ENCODE measurements at places on chromosomes 11 and 22. TPM values are rescaled to one million over a fixed set of nuclear protein-coding genes. Genes with fewer than 3 reads are reported as not detected.

DNA sequence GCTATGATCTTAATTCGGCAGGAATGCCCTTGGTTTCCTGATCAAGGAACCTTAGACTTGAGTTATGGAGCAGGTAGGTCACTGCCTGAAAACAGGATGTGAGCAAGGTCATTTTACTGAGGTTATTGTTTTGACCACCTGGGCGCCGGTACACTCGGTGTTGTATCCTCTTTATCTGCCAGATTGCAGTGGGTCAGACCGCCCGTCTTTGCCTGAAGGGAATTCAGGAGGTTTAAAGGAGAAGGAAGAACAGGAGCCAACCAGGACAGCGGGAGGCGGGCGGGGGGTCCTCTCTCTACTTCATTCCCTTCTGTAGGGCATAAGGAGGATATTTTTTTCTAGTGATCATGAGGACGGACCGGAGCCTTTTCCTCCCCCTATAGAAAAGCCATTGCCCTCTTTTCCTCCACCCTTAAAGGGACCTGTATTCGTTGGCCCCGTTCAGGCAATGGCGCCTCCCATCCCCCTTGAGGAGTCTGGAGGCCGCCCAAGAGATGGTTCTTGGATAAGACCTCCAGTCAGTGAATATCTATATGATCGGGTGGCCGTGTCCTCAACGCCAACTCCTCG is 649 bp downstream of the MS4A15 start:
- no peak for DNase-seq

DNA sequence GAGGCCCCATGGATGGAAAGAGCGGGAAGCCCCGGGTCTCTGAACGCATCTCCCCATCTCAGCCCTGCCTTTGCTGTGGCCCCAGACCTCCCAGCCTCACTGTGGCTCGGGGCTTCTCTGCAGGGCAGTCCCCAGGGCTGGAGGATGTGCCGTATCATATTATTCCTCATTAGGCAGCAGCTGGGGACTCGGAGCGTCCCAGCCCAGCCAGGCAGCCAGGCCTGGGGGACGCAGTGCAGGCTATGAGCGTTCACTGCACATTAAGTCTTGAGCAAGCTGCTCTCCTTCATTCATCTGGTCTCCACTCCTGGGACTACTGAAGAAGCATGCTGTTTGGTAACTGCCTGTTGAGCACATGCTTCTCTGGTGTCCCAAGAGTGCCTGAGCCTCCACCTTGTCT is 226.8 kb upstream of the TBCEL start:
- no peak for DNase-seq

GRCh38 chr11:68694431-68695297 is 10.3 kb downstream of the GAL start:
- no peak for DNase-seq

DNA sequence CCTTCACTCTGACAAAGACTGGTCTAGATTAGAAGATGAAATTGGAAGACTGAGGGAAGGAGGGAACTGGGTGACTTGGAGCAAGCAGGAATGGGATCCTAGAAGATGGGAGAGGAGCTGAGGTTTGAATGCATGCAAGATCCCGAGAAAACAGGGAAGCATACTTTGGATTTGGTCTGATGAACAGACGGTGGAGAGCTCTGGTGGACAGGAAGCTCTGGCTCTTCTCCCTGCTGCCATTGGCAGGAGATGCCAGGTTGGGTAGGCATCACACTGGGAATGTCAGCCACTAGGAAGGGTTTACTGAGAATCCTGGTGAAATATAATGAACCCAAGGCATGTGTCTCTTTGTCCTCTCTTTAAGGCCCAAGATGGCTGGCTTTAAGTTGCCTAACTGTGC is 16.5 kb downstream of the NAV2 start:
- DNase-seq, result no peak

DNA sequence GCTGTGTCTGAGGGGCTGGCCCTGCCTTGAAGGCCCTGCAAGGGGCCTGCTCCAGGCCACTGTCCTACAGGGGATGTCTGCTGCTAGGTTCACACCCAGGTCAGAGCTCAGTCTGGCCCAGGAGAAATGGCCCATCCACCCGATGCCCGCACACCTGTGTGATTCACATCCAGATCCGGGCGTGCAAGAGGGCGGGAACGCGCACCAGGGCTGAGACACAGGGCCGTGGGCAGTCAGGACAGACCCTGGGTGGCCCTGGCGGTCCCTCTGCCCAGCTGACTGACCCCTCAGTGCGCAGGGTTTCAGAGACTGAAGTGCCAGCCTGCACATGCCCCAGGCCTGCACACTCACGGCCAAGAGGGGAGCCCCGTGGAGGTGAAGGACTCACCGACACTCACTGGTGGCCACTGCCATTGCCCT is 7.4 kb downstream of the TOLLIP start:
- no peak for DNase-seq

DNA sequence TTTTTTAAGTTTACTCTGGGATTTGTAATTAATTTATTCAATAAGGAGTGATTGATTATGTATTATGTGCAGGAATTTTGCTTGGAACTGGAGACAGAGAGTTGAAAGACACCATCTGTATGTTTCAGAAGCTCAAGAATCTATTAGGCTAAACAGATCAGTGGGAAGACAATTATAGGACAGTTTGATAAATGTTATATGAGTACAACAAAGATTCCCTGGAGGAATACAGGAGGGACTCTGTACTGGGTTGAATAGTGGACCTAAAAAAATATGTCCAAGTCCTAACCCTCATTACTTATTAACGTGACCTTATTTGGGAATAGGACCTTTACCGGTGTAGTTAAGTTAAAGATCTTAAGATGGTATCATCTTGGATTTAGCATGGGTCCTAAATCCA is 681.2 kb downstream of the NELL1 start:
- no peak for DNase-seq

- DNase-seq, result no peak
Observed at GRCh38 chr22:34502821-34503220, 563.1 kb upstream of the ISX start.

DNA sequence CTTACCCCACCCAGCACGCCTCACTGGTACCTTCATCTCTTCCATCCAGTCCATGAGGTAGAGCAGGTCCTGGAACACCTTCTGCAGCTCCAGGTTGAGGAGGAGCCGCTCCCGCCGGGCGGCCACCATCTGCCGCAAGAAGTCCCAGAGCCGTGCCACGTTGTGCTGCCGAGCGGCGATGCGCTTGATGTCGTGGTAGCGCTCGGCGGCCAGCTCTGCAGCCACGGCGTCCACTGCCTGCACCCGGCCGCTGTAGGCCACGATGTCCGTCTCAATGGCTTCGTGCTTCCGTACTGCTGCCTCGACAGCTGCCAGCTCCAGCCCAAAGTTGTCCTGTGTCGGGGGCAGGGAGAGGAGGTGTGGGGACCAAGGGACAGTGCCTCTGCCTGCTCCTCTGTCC is 21.5 kb downstream of the SPTBN2 start:
- DNase-seq, result no peak

GRCh38 chr11:114090225-114090910 is 30.9 kb downstream of the ZBTB16 start:
- no peak for DNase-seq

- no peak for DNase-seq
Observed at GRCh38 chr11:61958590-61958989, 8.4 kb downstream of the BEST1 start.

- DNase-seq, result no peak
Observed at GRCh38 chr11:129960216-129961214, 42.1 kb downstream of the PRDM10 start.

GRCh38 chr11:58075781-58076180 is 45.0 kb downstream of the OR6Q1 start:
- no peak for DNase-seq

DNA sequence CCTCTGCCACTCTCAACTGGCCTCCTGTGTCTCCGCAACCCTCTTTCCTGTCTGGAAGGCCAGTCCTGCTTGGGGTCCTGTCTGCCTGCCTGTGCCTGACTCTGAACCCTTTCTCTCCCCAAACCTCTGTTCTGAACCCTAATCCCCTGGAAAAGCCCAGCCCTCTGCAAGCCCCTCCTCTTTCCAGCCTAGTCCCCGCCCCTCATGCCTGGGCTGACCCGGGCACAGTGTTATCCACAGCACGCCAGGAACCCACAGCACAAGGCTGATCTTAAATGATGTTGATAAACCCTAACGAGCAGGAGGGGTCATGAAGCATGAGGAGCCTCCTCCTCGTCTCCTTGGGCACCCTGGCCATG is at the start of gene IFITM10:
TSS of gene IFITM10 (minus strand) at position 115 of the 359 bp plus-strand sequence. CDS start 153 bp downstream, outside the sequence.
- no peak for DNase-seq

- no peak for DNase-seq
Observed at GRCh38 chr22:45740236-45740635, 68.6 kb downstream of the ATXN10 start.

DNA sequence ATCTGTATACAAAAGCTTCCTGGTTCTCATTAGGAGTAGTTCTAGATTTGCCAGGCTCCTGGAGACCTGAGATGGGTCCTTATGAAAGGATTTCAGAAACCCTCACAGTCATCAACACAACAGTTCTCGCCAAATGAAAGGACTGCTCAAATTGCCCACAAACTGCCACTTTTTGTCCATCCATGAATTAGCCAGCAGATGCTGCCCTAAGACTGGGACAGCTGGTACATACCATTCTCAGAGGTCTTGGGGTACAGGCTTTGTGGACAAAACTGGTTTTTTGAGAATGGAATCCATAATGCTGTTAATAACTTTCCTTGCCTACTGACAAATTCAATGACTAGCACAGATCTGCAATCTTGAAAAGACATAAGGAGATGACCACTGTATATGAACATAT is 23.4 kb upstream of the BDNF start:
- DNase-seq, result no peak

- DNase-seq, result no peak
Observed at GRCh38 chr11:10803676-10804075, 5.0 kb downstream of the EIF4G2 start.

DNA sequence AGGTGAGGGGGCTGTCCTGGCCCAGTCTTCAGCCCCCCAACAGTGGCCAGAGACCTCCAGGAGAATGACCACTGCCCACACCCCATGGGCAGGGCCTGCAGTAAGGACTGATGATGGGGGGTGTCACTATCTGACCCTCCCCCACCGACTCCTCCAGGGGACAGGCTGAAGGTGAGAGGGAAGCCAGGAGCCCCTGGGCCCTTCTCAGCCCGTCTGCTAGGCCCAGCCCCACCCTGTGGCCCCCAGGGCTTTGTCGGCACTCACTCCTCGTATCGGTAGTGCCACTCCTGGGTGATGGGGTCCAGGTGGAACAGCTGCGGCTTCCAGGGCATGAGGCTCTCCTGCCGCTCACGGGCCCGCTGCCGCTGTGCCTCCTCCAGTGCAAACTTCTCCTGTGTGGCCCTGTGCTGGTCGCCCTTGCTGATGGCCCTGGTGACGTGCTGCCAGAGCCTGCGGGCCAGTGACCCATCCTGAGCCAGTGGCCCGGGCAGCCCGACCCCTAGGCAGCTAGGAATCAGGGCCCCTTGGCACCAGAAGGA is 35.4 kb upstream of the CARS1 start:
- no peak for DNase-seq

DNA sequence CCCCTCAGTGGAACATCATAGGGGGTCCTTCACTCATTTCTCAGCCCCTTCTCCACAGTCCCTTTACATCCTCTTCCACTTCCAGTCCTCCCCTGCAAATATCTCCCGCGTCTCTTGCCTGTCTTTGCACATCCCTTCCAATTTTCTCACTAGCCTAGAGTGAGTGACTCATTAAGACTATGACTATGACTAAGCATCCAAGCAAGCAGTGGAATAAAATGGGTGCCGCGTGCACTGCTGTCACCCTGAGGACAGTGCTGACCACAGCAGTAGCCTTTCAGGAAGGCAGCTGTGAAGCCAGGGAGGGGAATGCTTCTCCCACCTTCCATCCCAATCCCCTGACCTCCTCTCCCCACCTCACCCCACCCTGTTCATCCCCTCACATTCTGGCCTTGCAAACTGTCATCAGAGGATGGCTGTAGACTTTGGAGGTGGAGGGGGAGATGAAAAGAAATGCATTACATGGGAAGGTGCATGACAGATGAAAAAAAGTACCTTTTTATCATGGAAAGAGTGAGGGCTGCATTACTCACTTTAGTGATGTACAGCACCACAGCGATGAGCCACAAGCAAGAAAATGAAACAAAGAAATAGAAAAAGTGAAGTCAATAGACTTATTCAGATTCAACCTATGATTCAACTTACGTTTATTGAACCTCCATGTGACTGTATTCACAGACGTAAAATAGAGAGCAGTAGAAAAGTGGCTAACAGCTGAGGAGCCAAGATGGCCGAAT is 948.2 kb downstream of the NTM start:
- no peak for DNase-seq

- DNase-seq, result no peak
Observed at GRCh38 chr22:24321999-24322398, 51.4 kb downstream of the SPECC1L start.

Gene MYO18B
- total RNA-seq, result 13.8 TPM

Gene DGCR6L
- 61.6 TPM for total RNA-seq

Gene SMTNL1
- 0.05 TPM for total RNA-seq

Gene KCNA4
- 0.09 TPM for total RNA-seq

Gene SLC7A4
- 0.19 TPM for total RNA-seq

Gene OR2AG1
- total RNA-seq, result not detected

Gene TECTA
- 0.19 TPM for total RNA-seq

Gene THAP12
- total RNA-seq, result 69.8 TPM

Gene OR4B1
- not detected for total RNA-seq

Gene E2F8
- 5.5 TPM for total RNA-seq

Gene AIP
- total RNA-seq, result 111 TPM

Gene NRXN2
- 0.85 TPM for total RNA-seq

Data from thymus (tissue), 14 donors.